ENCODE measurements at places on chromosomes 12 and 14.

DNA sequence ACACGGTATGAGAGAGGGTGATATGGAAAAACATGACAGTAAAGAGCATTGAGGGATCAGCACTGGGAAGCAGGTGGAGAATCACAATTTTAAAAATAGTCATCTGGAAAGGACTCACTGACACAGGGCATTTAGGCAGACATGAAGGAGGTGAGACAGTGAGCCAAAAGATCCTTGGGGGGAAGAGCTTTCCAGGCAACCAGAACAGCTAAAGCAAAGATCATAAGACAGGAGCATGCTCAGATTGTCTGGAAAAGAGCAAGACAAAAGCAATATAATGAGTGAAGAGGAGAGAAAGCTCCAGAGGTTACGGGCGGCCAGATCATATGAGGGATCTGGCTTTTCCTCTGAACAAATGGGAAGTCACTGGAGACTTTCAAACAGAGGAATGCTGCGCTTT is 63.9 kb downstream of the DENND5B start:
- DNase-seq, result no peak

GRCh38 chr14:62081012-62081612 is 318.9 kb downstream of the SNAPC1 start:
- no peak for DNase-seq

GRCh38 chr12:8078398-8078797 is 3.7 kb upstream of the NECAP1 start:
- DNase-seq, result no peak

DNA sequence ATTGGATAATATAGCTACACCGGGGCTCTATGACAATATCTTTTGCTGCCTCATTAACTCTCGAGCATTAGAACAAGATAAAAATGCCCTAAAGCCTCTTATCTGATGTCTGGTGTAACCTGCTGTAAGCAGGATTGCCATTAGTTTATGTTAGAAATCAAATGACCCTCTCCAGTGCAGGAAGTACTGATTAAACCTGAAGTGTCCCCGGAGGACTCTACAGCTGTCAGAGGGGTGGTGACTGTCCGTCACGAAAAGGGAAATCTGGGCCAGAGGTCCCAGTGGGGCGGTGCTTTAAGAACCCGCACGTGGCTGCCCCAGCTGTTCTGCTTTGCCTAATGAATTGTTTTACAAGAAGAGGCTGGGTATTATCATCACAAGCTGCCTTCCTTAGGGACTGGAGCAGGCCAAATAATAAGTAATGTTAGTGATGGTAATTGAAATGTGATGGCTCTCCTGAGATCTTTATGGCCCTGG is 55.7 kb downstream of the LIN52 start:
- DNase-seq, result no peak

DNA sequence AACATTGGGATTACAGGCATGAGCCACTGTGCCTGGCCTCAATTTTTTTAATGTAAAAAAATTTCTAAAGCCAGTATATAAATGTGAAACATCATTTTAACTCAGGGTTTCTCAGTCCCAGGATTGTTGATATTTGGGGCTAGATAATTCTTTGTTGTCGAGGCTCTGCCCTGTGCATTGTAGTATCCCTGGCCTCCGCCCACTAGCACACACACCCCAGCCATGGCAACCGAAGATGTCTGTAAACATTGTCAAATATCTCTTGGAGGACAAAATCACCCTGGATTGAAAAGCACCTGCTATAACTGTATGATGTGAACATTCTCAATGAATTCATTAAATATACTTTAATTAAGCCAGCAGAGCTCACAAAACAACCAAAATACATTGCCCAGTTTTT is 8.4 kb upstream of the CIT start:
- DNase-seq, result no peak

DNA sequence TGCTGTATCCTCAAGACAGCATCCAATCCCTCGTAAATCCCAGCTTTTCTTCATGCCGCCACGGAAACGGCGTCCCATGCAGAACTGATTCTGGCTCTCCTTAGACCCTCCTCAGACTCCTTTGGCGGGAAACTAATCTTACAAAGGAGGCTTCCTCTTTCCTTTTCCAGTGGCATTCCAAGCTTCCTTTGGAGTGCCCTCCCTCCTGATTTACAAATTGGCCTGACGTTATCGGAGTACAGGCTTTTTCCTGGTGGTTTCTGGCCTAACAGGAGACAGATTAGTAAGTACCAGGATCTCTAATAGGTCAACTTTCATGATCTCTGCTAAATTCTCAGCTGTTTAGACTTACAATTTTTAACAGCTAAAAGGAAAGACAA is 1.3 kb upstream of the ZDHHC17 start:
- DNase-seq, result no peak

- no peak for DNase-seq
Measured at GRCh38 chr12:75951399-75952278, 79.9 kb downstream of the PHLDA1 start.

GRCh38 chr12:119681728-119682638 is 14.1 kb downstream of the PRKAB1 start:
- no peak for DNase-seq

- no peak for DNase-seq
Measured at GRCh38 chr12:105315726-105316125, 14.8 kb upstream of the C12orf75 start.

DNA sequence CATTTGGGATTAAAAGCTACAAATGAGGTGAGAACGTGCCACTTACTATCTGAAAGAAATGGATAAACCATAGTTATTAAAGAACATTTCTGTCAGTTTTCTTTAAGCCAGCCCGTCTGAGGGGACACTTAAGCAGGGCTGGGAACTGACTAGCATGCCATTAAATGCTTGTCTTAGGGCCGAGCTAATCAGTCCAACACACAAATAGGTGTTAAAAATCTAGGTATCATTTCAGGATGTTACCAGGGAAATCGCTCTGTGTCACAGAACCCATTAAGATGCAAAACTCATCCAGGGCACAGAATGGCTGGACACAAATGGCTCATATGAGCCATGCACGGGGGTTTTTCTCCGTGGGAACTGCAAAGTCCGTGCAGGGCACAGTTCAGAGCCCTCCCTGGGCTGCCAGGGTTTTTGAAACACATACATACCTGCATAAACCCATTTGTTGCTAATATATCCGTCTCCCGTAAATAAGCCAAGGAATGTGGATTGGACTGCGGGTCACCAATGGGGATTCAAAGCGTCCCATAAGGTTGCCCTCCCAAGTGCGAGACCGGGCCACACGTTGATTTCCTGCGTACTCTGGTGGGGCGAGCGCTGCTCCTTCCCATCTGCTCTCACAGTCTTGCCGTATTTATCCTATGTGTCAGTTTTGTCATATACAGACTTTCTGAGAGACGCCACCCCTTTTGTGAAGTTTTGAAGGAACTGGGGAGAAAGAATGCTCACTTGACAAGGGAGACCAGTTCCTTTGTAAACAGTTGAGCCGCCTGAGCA is 5.4 kb upstream of the GSC start:
- no peak for DNase-seq

All from posterior cingulate gyrus (tissue), 11 donors.